ENCODE measurements at places on chromosomes 1 and 21. TPM values are rescaled to one million over a fixed set of nuclear protein-coding genes. Genes with fewer than 3 reads are reported as not detected.

DNA sequence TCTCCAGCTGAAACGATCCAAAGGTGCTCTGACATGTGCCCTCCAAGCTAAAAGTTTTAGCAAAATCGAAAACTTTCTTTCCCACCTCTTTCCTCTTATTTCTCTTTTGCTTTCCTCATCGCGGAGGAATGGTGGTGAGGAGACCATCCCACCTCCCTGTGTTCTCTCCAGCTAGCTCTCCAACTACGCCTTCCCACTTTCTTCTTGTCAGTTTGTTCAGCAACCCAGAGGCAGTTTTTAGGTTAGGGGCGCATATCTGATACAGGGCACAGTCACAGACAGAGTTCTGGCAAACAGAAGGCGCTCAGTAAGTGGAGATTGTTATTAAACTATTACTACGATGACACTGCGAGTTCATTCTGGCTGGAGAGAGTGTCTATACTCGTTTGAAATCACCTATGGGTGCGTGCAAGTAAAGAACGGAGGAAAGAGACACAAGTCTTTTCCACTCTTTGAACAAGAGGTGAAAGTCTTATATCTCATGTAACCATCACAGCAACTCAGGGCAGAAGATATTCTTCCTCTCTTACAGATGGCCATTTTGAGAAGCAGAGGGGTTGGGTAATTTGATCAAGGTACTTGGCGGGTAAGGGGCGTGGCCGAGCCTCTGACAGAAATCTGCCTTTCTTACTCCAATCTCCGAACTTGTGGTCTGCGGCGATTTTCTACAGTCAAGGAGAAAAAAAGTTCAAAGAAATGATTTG is 13.9 kb downstream of the HLX start:
- DNase-seq: no peak

Gene CAPZA1
- 259 TPM for total RNA-seq

GRCh38 chr1:155882235-155882634 is 22.9 kb downstream of the SYT11 start:
- no peak for DNase-seq

DNA sequence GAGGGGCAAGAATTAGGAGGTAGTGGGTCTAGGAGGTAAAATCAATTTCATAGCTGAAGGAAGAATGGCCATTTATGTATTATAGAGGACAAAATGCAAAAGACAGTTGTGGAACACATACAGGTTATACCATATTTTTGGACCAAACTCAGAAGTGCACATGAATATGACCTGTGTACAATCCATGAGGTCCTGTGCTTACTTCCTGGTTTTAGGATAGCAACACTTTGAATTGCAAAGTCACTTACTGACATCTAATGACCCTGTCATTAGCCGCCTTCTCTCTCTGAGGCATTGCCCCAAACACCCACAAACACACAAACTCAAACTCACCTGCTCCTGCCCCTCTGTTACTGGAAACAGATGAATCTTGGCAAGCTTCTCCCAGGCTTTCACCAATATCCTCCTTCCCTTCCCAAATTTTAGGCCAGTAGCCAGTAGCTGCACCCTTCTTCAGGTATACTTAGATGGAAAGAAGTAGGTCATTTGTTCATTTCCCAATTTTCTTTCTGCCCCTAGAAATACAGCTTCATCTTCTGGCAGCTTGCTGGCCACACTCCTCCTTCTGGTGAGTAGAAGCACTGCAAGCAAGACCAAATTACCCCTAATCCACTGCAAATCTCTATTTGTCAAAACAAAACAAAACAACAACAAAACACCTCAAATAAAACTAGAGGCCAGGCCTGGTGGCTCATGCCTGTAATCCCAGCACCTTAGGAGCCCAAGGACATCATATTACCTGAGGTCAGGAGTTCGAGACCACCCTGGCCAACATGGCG is 13.7 kb upstream of the RPL5 start:
- no peak for DNase-seq

DNA sequence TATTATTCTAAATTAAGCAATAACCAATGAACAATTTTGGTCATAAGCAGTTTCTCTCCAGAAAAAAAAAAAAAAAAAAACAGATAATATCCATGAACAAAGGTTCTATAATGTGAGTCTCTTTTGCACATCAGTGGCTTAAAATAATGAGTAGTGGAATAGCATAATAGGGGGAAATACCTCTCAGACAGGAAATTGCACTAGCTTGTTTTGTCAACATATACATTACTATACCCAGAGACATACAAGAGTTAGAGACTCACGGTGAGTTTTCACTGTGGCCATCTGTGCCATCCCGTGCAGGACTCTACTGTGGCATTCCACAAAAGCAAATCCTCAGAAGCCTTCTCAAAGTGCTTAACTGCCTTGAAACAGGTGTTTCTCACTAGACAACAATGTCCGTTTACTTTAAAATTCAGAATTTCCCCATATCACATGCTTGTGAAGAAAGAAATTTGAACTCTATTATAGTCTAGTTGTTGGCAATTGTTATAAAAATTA is 697.9 kb downstream of the USP25 start:
- no peak for DNase-seq

DNA sequence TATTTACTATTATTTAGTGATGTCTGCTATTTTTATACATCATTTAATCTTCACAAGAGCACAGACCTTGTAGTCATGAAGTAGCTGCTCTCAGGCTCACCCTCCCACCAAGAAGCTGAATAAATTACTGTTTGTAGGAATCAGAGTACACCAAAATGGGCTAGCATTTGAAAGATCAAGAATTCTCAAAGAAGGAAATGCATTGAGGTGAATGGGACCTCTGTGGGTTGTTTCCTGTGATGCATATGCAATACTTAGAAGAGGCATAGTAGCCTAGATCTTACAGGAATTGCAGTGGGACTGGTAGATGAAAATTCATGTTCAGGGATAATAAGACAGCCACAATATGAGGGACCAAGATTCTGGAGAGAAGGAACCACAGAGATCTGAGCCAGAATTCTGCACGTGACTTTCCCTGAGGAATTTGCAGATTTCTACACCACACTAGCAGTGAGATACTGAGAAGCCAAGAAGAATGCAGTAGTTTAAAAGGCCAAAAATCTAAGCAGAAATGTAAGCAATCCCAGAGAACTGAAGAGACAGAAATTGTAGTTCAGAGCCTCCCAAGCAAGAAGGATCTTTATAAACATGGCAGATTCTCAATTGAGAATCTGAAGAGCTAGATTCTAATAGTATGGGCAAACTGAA is 307.0 kb downstream of the ST6GALNAC3 start:
- no peak for DNase-seq

DNA sequence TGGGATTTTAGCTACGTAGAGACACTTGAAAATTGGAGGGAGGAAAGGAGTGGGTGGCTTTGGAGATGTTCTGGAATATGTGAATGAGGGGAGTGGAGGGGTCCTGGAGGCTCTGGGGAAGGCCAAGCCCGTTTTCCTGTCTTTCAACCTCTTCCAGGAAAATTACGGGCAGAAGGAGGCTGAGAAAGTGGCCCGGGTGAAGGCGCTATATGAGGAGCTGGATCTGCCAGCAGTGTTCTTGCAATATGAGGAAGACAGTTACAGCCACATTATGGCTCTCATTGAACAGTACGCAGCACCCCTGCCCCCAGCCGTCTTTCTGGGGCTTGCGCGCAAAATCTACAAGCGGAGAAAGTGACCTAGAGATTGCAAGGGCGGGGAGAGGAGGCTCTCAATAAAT is 442 bp upstream of the RUSC1 start:
- no peak for DNase-seq

Gene SPATA45
- total RNA-seq: not detected

Gene CRP
- total RNA-seq: not detected

Gene LGR6
- 5.9 TPM for total RNA-seq

DNA sequence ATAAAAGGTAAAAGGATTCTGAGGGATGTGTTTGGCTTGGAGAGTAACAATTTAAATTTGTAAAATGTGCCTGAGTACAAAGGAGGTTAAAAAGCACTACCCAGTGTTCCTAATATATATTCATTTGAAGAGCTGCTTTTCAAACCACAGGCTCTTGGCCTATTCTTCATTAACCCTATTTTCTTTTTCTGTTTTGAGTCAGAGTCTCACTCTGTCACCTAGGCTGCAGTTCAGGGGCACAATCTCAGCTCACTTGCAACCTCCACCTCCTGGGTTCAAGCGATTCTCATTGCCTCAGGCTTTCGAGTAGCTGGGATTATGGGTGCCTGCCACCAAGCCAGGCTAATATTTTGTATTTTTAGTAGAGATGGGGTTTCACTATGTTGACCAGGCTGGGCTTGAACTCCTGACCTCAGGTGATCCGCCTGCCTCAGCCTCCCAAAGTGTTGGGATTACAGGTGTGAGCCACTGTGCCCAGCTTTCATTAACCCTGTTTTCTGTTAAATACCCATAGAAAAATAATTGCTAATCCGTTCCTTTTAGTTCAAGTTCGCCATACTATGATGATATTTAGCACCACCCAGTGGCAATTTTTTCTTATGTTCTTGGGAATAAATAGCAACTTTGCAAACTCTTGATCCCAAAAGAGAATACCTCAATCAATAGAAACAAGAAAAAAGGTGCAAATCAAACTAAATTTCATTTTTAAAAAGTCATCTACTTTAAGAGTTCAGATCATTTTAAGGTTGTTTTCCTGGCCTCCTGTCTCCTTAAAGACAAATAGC is 30.5 kb downstream of the ZBTB8OS start:
- no peak for DNase-seq

DNA sequence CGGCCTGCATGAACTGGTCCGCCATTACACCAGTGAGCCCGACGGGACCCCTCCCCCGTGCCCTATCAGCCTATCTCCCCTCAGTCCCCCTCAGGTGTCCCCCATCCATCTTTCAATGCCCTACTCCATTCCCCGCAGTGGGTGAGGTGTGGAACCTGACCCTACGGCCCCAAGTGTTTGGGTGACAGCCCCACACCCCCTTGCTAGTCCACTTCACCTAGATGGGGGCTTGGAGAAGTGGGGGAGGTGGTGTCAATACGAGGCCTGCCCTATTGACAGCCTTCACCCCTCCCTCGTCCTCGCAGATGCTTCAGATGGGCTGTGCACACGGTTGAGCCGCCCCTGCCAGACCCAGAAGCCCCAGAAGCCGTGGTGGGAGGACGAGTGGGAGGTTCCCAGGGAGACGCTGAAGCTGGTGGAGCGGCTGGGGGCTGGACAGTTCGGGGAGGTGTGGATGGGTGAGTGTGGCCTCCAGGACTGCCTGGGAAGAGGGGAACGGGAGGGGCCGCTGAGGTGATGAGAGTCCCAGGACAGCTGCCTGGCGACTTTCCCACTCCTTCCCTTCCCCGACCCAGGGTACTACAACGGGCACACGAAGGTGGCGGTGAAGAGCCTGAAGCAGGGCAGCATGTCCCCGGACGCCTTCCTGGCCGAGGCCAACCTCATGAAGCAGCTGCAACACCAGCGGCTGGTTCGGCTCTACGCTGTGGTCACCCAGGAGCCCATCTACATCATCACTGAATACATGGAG is 15.7 kb upstream of the HDAC1 start:
- DNase-seq: no peak

DNA sequence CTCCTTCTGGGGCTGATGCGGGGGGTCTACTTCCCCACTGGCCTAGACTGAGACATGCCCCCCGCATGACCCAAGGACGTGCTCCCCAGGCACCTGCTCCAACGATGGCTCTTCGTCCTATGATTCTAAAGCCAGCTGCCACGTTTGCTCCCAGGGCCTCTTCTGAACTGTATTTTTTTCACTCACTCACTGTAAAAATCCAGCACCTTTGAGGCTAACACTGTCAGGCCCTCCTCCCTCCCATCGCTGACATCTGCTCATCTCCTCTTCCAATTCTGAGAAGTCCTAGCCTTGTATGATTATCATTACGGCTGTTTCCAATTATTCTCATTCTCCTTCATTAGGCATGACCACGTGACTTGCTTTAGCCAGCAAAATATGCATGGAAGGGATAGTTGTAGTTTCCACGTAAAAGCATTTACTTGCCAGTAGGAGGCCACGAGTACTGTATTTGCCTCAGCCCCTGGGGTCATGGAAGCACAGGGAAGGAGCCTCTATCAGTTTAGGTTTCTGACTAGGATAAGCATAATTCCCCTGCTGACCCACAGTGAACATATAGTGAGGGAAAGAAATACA is 19.1 kb upstream of the EDN2 start:
- no peak for DNase-seq

DNA sequence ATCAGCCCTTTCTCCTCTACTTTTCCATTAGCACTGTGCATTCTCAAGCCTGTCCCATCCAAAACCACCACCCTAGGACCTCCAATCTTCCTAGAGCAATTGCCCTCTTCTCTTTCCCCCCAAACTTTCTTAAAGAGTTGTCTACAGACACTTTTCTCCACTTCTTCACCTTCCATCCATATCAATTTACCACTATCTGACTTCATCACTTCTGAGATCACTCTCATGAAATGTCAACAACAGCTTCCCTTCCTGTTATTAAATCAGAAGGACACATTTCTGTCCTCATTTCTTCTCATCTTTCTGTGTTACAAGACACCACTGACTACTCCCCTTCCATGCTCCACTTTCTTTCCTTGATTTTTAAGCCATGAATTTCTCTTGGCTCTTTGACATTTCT is 36.0 kb upstream of the CFAP298 start:
- no peak for DNase-seq

DNA sequence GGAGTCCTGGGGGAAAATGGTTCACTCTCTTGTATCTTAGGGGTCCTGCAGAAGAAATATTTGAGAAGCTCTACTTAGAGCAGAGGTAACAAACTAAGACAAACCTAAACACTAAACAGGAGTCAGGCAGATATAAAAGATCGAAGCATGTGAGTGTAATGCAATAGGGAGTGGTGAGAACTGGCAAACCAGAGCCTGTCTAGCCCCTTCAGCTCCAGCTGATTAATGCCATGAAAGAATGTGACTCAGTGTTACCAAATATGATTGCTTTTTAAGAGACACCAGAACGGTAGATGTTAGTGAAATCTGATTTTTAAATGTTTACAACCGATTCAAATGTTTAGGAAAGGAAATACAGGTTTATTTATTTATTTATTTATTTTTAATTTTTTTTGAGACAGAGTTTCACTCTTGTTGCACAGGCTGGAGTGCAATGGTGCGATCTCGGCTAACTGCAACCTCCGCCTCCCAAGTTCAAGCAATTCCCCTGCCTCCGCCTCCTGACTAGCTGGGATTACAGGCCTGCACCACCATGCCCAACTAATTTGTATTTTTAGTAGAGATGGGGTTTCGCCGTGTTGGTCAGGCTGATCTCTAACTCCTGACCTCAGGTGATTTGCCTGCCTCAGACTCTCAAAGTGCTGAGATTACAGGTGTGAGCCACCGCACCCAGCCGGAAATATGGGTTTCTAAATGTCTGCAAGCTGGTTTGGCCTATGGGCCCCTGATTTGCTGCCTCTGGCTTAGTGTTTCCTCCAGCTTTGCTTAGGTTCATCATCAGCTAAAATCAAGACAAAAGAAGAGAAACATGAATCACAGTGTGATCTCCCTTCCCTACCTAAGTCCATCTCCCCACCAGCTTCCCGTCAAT is 12.2 kb downstream of the TXNIP start:
- DNase-seq: no peak

Gene CYYR1
- total RNA-seq: not detected

DNA sequence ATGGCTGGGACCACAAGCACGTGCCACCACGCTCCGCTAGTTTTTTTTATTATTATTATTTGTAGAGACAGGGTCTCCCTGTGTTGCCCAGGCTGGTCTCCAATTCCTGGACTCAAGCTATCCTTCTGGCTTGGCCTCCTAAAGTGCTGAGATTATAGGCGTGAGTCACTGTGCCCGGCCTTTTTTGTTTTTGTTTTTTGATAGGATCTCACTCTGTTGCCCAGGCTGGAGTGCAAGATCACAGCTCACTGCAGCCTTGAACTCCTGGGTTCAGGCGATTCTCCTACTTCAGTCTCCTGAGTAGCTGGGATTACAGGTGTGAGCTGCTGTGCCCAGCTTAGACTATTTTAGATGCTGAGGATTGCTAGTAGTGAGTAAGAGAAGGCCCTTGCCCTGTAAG is 11.8 kb upstream of the RNF11 start:
- DNase-seq: no peak

- no peak for DNase-seq
Observed at GRCh38 chr1:229985613-229986010, 81.4 kb upstream of the GALNT2 start.

Data from natural killer cell treated with Interleukin-12 subunit alpha and Interleukin-12 subunit beta and Interleukin-15 and Interleukin-18, amount 100 ng/mL, for 72 hours (primary cell).